Osteocyte (in vitro differentiated cells): ENCODE measurements at places on chromosomes 12 and 14. TPM values are rescaled to one million over a fixed set of nuclear protein-coding genes. Genes with fewer than 3 reads are reported as not detected.

OR4K14 gene
- total RNA-seq, result not detected in 2 replicates

LRP1-AS gene
- total RNA-seq, result not detected in 2 replicates

NINJ2 gene
- 1.3 and 2.3 TPM in 2 replicates for total RNA-seq

RIMBP2 gene
- total RNA-seq, result 0.13 TPM in 1 of 2 replicates, not detected in the other

TROAP gene
- total RNA-seq, result 8.0 and 9.6 TPM in 2 replicates

APOF gene
- not detected in 2 replicates for total RNA-seq

NKX2-8 gene
- total RNA-seq, result not detected in 2 replicates

ETFBKMT gene
- 3.7 and 4.7 TPM in 2 replicates for total RNA-seq

TEX52 gene
- total RNA-seq, result not detected in 2 replicates

EIF2B1 gene
- total RNA-seq, result 45.8 and 47.6 TPM in 2 replicates

TRHDE gene
- 0.21 and 0.64 TPM in 2 replicates for total RNA-seq

CELA1 gene
- total RNA-seq, result not detected in 2 replicates

BEGAIN gene
- total RNA-seq, result 7.0 and 8.5 TPM in 2 replicates

- no peak overlapping the region for H3K4me3 ChIP-seq
- no peaks in the 10 kb centered on the region for H3K36me3 ChIP-seq
- H3K27ac ChIP-seq, result no peak overlapping the region
- no peaks in the 10 kb centered on the region for H3K27me3 ChIP-seq
- H3K4me1 ChIP-seq, result no peaks in the 10 kb centered on the region
Measured at GRCh38 chr12:108078428-108078827, 50.7 kb upstream of the WSCD2 start.

- H3K4me1 ChIP-seq, result peaks cover 25% of the 10 kb centered on the region
- no peak overlapping the region for H3K27ac ChIP-seq
- H3K4me3 ChIP-seq, result no peak overlapping the region
- H3K36me3 ChIP-seq, result no peaks in the 10 kb centered on the region
- H3K27me3 ChIP-seq, result no peaks in the 10 kb centered on the region
Measured at GRCh38 chr12:88575361-88575970, 4.8 kb downstream of the KITLG start.

- H3K27me3 ChIP-seq, result no peaks in the 10 kb centered on the region
- H3K4me1 ChIP-seq, result peaks cover 15% of the 10 kb centered on the region
- H3K27ac ChIP-seq, result no peak overlapping the region
- peaks cover 15% of the 10 kb centered on the region for H3K36me3 ChIP-seq
- no peak overlapping the region for H3K4me3 ChIP-seq
Measured at GRCh38 chr14:99850709-99851108, 57.5 kb downstream of the EML1 start.

DNA sequence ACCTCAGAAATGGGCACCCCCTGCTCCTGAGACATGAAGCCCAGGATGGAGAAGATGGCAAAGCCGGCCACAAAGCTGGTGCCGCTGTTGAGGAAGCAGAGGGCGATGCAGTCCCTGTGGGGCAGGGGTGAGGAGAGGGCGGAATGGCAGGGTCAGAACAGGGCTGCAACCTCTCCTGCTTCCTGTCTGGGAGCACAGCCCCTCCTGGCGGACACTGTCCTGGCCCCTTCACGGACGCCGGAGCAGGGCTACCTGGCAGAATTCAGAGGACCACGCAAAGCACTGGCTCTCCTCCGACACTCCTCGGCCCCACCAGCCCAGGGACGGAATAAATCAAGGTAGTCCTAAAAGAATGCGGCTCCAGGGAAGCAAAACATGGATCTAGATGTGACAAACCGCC lies 12.4 kb upstream of the SLC6A12 start:
- no peak overlapping the region for H3K4me3 ChIP-seq
- no peaks in the 10 kb centered on the region for H3K4me1 ChIP-seq
- DNase-seq, result no peak

DNA sequence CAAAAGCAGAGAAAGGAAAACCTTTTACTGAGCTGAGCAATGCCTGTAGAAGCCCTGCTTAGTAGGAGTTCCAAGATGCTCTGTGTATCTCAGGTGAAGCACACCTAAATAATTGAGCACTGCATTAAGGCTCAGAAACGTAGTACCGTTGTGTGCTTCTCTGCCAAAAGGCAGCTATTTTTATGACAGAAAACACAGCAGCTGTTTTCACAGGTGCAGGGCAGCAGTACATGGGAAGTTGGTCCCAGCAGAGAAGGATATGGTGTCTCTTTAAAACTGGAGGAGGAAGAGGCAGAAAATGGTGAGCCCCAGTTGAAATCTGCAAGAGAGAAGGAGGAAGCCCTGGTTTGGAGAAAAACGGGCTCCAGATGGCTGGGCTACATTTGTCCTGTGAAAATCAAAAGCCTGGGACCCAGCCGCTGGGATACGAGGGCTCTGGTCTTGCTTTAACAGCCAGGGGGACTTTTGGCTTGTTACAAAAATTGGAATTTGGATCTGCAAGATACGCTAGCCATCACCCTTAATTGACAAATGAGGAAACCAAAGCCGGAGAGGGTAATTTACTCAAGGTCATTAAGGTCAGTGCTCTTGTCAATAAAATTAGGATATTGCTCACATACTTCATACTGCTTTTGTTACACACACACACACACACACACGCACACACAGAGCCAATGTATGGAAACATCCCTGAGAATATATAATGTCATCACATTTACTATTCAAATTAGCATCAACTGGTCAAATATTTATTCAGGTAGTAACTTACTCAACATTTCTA lies 27.3 kb downstream of the SPRING1 start:
- peaks cover 36% of the 10 kb centered on the region for H3K4me1 ChIP-seq
- peaks cover 8% of the 10 kb centered on the region for H3K36me3 ChIP-seq
- peaks cover 12% of the 10 kb centered on the region for H3K27me3 ChIP-seq
- no peak overlapping the region for H3K4me3 ChIP-seq

DNA sequence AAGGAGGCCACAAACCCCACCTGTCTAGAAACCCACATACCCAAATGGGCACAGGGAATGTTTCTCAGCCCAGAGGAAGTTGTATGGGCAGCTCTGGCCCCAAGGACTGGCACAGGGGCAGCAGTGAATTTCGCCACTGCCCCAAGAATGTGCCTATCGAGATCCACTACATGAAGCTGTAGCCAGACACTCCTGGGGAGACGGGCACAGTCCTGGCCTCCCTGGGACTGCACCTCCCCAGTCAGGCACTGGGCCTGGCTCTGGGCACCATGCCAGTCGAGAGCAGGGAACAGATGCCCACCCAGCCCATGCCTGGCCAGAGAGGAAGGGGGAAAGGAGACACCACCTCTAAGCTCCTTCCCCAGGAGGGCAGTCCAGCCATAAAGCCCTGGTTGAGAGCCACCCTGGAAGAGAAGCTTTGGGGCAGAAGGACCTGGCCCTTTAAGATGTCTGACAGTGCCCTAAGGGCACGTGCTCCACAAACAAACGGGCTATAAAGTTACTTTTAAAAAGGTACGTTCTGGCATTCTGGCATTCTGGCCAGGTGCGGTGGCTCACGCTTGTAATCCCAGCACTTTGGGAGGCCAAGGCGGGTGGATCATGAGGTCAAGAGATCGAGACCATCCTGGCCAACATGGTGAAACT lies 8.4 kb downstream of the ADCY6 start:
- no peak for DNase-seq
- peaks cover 15% of the 10 kb centered on the region for H3K36me3 ChIP-seq
- H3K4me3 ChIP-seq, result no peak overlapping the region
- peaks cover 41% of the 10 kb centered on the region for H3K4me1 ChIP-seq
- peak overlapping the region; percentile 98 for H3K27ac ChIP-seq

DNA sequence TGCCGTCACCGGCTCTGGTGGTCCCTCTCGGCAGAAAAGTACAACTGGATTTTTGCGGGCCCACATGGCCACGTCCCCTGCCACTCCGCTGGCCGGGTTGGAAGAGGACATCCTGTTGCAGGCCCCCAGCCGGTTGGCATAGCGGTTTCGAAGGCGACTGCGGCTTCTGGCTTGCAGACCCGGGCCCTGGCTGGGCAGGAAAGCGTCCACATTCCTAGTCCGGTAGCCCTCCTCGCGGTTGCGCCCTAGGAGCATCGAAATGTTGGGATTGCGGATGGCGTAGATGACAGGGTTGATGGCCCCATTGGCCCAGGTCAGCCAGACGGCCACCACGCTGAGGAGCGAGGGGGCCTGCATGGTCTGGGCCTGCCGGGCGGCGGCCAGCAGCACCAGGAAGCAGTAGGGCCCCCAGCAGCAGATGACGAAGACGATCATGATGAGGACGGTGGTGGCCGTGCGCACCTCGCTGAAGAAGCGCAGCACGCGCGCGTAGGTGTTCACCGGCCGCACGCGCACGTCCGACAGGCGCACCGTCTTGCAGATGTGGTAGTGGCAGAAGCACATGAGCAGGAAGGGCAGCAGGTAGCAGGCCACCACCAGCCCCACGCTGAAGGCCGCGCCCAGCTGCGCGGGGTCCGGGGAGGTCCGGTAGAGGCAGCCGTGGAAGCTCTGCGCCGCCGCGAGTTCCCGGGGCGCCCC lies 1.2 kb downstream of the GPR135 start:
- H3K27ac ChIP-seq, result peak overlapping the region; percentile 16
- no peaks in the 10 kb centered on the region for H3K27me3 ChIP-seq
- H3K4me1 ChIP-seq, result peaks cover 7% of the 10 kb centered on the region
- peaks cover 20% of the 10 kb centered on the region for H3K36me3 ChIP-seq

- H3K4me3 ChIP-seq, result no peak overlapping the region
- DNase-seq, result no peak
- no peaks in the 10 kb centered on the region for H3K36me3 ChIP-seq
- H3K27ac ChIP-seq, result no peak overlapping the region
Measured at GRCh38 chr12:102521662-102522277, 41.4 kb upstream of the IGF1 start.

DNA sequence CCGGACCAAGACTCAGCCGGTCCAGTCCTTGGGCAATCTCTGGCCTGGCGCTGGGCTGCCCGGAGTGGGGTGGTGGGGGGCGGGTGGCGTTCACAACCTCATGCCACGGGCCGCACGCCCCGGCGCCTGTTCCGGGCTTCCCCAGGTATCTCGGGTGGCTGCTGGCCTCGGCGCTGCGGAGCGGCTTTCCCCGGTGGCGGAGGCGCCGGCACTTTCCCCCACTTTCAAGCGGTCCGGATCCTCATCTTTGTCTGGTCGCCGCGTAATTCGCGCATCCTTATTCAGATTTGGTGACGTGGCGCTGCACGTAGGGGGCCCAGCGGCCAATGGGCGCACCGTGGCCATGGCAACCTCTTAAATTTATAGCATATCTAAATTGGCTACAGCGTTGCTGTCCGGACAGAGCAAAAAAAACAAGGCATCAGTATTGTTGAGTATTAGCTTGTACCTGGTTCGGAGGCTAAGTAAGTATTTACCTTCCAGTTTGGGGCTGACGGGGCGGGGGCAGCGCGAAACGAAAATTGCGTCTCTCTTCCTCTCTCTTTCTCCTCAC lies at the start of gene LHX5:
LHX5 (minus strand) TSS at position 253 of the 553 bp plus-strand sequence. CDS start 373 bp downstream, outside the sequence.
- no peak within 1 kb of the TSS for H3K4me3 ChIP-seq
- peaks cover 12% of the 10 kb centered on the region for H3K4me1 ChIP-seq
- DNase-seq, result no peak
- H3K27ac ChIP-seq, result no peak within 1 kb of the TSS
- H3K36me3 ChIP-seq, result no peaks in the 10 kb centered on the region

GRCh38 chr12:99769396-99769980 lies 121.9 kb downstream of the GARIN6 start:
- H3K36me3 ChIP-seq, result no peaks in the 10 kb centered on the region
- peaks cover 10% of the 10 kb centered on the region for H3K27me3 ChIP-seq
- no peak overlapping the region for H3K27ac ChIP-seq
- H3K4me3 ChIP-seq, result no peak overlapping the region
- DNase-seq, result no peak

DNA sequence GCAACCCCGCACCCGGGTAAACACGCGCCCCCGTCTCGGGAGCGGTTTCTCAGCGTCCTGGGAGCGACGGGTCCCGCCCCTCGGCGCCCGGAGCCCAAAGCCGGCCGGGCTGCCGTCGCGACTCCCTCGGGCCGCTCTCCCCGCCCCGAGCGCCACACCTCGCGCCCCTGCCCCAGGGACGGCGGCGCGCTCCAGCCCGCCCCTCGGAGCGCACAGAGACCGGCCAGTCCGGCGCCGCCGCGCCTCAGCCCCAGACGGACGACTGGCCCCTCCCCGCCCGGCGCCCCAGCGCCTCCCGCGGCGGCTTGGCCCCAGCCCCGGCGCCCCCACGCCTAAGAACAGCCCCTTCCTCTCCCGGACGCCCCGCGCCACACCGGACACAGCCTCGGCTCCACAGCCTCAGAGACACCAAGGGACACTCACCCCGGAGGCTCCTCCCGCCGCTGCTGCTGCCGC lies 411 bp downstream of the BTBD7 start:
- H3K27me3 ChIP-seq, result no peaks in the 10 kb centered on the region
- H3K27ac ChIP-seq, result peak overlapping the region; percentile 91
- peak overlapping the region; percentile 93 for H3K4me3 ChIP-seq
- peak; percentile 85 for DNase-seq
- H3K4me1 ChIP-seq, result peaks cover 35% of the 10 kb centered on the region
- H3K36me3 ChIP-seq, result no peaks in the 10 kb centered on the region

- no peak overlapping the region for H3K4me3 ChIP-seq
- DNase-seq, result no peak
- H3K36me3 ChIP-seq, result no peaks in the 10 kb centered on the region
- no peak overlapping the region for H3K27ac ChIP-seq
- peaks cover 42% of the 10 kb centered on the region for H3K27me3 ChIP-seq
- no peaks in the 10 kb centered on the region for H3K4me1 ChIP-seq
Measured at GRCh38 chr12:54146506-54147145, 42.2 kb downstream of the SMUG1 start.

DNA sequence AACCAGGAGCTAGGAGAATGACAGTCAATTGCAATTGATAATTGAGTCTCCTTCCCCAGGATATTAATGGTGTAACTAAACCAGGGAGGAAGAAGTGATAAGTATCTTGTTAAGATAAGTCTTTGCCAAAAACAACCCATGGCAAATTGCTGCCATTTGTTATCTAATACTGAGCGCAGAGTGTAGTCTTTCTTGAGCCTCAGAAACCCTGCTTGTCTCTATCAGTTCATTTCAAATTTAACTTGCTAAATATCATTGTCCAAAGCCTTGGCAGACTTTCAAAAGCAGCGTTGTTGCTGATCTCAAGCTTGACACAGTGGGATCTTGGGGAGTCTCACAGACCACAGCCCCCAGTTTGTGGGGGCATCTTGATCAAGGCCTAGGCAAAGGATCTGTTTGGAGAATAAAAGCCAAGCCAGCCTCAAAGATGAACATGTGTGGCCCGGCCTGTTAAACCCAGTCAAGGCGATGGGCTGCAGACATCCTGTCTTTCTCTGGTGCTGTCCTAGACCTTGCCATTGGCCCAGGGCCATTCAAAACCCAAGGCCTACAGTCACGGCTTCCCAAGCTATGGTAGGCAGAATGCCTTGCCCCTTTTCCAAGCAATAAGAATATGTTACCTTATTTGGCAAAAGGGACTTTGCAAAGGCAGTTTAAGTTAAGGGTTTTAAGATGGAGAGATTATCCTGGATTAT lies 164.2 kb downstream of the CHST11 start:
- no peak overlapping the region for H3K27ac ChIP-seq
- H3K4me3 ChIP-seq, result no peak overlapping the region
- no peaks in the 10 kb centered on the region for H3K27me3 ChIP-seq
